ENCODE measurements at places on chromosomes 1 and 21.

GRCh38 chr1:43438006-43438405 lies 15.7 kb downstream of the HYI start:
- no peak for DNase-seq

DNA sequence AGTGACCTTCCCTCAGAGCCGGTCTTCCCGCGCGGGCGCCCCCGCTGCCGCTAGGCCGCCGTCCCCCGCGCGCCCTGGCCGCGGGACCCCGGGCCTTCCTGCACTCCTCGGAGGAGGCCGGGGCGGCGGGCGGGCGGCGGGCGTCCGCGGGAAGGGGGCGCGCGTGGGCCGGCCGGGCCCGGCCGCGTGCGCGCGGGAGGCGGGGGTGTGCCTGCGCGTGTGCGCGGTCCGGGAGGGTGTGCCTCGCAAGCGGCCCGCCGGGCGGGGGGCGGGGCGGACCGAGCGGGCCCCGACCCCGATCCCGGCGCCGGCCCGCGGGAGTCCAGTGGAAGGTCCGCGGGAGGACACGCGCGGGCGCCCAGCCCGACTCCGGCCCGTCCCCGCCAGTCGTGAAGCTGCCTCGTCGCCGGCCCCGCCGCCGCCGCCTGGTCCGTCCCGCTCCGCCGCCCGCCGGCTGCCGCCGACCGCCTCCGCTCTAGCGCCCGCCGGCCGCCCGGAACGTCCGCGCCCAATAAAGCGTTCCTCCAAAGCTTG lies 438 bp downstream of the MRPS6 start:
- no peak for DNase-seq

- DNase-seq: no peak
Measured at GRCh38 chr21:44301141-44301540, 1.3 kb downstream of the PFKL start.

- no peak for DNase-seq
Measured at GRCh38 chr1:20248971-20249612, 41.6 kb upstream of the VWA5B1 start.

DNA sequence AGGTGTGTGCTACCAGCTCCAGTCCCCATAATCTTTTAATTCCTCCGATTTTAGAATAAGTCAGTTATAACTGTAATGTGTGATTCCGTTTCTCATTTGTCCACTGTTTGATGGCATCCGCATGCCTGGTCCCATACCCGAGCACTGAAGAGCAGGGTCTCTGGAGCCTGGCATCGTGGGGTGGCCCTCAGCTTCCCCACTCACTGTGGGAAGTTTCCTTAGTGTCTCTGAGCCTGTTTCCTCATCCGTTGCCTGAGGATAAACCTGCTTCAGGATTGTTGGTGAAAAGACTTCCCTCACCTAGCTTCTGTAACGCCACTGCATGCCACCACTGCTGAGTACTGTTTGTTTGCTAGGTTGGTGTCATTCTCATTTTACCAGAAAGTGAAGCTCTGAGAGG lies 19.5 kb downstream of the PARK7 start:
- DNase-seq: no peak

DNA sequence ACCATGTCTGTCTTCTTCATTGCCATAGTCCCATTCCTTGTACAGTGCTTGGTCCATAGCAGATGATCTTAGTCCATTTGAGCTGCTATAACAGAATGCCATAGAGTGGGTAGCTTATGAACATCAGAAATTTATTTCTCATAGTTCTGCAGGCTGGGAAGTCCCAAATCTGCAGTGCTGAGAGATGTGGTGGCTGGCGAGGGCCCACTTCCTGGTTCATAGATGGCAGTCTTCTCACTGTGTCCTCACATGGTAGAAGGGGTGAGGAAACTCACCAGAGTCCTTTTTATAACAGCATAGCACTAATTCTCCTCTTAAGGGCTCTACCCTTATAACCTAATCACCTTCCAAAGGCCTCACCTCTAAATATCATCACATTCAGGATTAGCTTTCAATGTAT lies 23.1 kb upstream of the RAP1A start:
- DNase-seq: no peak

DNA sequence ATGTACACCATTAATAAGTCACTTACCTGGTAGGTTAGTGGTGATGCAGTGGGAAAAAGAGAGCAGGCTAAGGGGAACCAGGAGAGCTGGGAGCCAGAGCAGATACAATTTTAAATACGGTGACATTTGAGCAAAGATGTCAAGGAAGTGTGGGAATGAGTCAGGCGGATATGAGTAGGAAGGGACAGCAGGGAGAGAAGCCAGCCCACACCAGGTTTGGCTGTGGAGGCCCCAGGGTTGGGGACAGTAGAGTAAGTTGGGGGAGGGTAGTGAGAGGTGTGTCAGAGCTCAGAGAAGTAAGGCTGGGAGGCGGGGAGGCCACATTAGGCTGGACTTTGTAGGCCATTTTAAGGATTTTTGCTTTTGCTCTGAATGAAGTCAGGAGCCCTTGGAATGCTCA lies 482.0 kb downstream of the DISC1 start:
- DNase-seq: no peak

DNA sequence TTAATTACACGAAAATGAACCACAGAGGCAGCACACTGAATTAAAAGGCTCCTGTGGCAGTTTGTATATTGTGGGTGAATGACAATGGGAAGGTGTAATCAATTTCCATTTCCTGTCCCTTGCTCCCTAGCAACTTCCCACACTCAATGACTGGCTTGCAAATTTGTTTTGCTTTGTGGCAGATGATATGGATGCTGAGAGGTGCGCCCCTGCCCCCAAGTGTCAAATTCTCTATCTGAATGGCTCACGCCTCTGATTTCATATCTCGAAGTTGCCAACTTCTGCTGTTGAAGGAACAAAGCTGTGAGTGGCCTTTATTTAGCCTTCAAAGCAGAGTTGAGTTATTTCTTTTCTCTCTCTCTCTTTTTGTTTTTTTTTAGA lies 86.0 kb downstream of the FOXD2 start:
- no peak for DNase-seq

GRCh38 chr1:20401405-20402010 lies 84.5 kb downstream of the CAMK2N1 start:
- no peak for DNase-seq

GRCh38 chr1:243841507-243841906 lies 8.5 kb downstream of the AKT3 start:
- DNase-seq: no peak

DNA sequence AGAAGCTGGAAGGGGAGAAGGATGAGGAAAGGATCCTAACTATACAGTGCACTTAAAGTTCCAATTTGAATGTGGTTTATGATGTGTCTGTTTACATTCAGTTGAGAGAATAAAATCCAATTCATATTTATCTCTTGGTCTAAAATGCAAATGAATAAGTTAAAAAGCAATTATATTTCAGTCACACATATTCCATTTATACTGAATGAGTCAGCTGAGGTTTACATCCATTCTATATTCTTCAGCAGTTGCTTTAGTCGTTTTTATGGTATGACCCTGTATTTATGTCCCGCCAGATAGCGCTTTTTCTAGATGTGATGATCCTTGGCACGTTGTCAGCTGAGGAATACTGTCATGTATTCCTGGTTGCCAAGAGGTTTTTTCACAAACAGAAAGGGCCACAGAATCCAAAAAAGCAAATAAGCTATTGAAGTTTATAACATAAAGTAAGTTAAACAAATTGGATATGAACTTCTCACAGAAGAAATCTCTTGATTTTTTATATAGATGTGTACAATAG lies 866.2 kb downstream of the NCAM2 start:
- DNase-seq: no peak

- no peak for DNase-seq
Measured at GRCh38 chr1:24972221-24972914, 42.3 kb upstream of the RUNX3 start.

DNA sequence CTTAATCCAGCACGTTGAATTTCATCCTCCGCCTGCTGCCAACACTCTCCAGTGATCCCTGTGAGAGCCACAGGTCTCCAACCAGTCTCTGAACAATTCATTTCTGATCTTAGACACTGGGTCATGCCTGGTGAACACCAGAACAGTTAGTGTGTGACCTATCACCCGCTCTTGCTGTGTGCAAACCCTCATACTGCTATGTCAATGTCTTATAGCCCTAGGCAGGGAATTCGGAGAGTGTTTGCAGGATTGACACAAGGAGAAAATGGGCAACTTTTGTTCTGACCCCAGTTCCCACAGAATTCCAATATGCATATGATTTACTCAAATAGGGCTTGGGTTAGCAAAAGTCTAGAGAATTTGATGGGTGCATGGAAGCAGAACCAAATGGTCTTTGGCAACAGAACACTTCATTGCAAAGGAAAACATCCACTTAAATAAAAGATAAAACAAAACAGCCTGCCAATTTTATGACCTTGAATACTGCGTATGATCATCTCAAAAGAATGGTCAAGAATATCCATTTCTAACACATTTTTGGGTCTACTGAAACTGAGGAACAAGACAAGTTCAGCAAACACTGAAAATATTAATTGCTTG lies 23.0 kb upstream of the GUCA2B start:
- no peak for DNase-seq

DNA sequence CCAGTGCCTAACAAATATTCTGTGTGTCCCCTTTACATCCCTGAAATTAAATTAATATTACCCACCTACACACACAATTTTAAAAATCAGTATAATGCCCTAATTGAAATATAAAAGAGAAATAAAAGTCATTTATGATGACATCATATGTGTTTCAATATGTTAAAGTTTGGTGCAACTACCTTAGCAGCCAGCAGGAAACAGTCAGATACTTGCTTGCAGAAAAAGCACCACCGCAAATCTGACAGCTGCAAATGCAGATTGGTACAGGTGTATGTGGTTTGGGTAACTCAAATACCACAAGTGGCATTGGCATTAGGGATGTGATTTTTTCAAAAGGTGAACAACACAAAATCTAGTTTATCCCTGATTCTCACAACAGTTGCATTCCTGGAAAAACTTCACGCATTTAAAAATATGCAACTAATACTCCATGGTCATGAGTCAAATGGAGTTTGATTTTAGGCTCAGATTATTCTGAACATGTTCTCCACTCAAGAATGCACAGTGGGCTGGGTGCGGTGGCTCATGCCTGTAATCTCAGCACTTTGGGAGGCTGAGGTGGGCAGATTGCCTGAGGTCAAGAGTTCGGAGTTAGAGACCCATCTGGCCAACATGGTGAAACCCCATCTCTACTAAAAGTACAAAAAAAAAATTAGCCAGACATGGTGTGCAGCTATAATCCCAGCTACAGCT lies 106.3 kb downstream of the EDEM3 start:
- DNase-seq: no peak

GRCh38 chr1:2212532-2213491 lies 15.3 kb upstream of the SKI start:
- DNase-seq: peak; percentile 45

DNA sequence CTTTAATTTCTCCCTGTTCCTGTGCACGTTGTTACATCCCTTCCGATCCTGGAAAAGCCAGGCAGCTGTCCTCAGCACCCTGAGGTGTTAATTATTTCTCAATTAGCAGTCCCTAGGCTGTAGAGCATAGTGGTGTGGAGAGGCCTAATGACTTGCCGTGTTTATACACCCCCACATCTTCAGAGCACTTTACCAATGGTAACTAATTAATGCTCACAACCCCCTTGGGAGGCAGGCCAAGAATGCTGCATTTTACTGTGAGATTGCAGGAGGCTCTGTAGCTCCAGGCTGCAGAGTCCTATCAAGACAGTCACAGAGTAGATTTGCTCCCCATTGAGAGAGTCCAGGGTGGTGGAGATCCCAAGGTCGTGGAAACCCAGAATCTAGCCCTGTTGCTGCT lies 2.4 kb upstream of the PARS2 start:
- no peak for DNase-seq

GRCh38 chr1:40818264-40818961 lies 34.8 kb downstream of the KCNQ4 start:
- DNase-seq: peak; percentile 36

GRCh38 chr21:39169906-39170305 lies 13.3 kb downstream of the PSMG1 start:
- no peak for DNase-seq

DNA sequence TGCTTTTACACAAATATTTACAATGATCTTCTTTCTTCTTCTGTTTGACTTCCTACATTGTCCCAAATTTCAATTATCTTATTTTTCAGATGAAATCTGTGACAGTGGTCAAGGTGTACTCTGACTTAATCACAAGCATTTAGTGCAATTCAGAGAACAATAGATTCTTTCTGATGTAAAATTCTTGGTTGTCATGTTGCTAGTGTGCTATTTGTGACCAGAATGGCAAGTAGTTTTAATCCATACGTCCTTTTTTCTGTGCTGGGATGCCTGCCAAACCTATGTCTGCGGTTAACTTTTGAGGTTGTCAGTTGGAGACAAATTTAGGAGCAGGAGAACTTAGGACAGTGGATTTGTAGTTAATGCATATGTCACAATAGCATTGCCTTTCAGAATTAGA lies 31.0 kb downstream of the NCAM2 start:
- no peak for DNase-seq

- peak; percentile 20 for DNase-seq
Measured at GRCh38 chr1:204975568-204976235, 67.3 kb upstream of the CNTN2 start.

- no peak for DNase-seq
Measured at GRCh38 chr1:173409613-173410012, 67.5 kb upstream of the PRDX6 start.

GRCh38 chr1:58783090-58783992 lies 506 bp downstream of the JUN start:
- DNase-seq: peak; percentile 55

DNA sequence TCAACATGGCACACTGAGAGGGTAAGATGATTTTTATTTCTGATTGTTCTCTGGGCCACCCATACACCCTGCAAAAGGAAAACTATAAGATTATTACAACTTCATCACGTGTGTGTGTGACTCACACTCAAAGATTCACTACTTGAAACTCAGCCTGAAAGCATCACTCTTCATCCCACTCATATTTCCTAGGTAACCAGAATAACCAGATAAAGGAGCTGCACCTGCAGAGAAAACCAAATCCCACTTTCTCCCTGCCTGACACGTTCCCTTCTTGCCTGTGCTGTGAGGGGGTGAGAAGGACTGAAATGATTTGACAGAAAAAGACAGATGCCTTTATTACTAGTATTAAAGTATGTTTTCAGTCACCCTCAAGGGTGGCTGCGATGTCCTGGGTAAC lies 131.6 kb downstream of the TGFBR3 start:
- no peak for DNase-seq

DNA sequence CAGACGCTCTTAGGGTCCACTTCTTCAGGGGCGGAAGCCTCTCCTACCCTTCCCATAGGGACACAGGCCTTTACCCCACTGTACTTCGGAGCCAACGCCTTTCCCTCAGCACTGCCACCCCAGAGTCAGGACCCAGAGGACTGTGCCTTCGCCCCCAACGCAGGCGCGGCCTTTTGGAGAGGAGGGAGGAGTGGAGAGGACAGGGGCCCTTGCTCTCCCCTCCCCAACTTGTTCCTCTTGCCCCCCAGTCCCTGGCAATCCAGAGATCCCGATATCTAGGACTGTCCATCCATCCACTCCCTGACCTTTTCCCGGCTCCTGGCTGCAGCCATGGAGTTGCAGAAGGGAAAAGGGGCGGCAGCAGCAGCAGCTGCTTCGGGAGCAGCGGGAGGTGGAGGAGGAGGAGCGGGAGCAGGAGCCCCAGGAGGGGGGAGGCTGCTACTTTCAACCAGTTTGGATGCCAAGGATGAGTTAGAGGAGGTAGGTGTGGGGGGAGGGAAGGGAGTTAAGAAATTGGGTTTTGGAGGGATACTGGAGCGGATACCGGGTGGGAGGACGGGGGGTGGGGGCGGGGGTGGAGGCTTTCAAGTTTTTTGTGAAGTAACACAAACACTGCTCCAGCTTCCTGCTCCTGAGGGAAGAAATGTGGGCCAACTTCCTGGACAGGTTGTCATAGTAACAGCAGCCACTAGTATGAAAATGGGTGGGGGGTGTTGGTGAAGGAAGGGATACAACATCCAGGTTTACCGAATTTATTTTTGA lies 636 bp downstream of the INTS3 start:
- DNase-seq: no peak
